ENCODE measurements at places on chromosomes 7 and 10.

DNA sequence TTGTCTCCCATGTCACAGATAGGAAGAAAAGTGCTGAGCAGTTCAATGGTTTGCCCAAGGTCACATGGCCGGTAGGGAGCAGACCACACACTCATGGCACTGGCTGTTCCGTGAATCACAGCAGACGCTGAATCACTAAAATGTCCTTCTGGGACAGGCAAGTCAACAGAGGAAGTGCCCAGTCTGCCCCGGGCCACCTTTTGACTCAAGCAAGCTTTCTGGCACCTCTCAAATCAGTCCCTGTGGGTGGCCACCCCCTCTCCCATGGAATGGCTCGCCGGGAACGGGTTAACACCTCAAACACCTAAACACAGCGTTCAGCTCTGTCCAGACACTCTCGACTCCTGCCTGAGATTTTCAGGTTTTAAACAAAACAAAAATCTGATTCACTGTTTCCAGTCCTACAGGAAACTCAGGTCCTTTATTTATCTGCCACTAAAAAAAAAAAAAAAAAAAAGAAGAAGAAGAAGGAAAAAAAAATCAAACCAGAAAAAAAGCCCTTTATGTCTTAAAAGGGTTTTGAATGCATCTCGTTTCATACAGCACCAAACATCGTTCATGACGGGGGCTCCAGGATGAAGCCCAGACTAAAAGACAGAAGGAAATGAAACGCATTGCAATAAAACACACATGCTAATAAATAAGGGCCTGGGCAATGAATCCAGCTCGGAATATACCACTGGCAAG lies 15.5 kb downstream of the CARD11 start:
- DNase-seq, result peak; percentile 42

- no peak for DNase-seq
These were observed 1217.6 kb upstream of the LRRN3 start for GRCh38 chr7:109873296-109873695.

DNA sequence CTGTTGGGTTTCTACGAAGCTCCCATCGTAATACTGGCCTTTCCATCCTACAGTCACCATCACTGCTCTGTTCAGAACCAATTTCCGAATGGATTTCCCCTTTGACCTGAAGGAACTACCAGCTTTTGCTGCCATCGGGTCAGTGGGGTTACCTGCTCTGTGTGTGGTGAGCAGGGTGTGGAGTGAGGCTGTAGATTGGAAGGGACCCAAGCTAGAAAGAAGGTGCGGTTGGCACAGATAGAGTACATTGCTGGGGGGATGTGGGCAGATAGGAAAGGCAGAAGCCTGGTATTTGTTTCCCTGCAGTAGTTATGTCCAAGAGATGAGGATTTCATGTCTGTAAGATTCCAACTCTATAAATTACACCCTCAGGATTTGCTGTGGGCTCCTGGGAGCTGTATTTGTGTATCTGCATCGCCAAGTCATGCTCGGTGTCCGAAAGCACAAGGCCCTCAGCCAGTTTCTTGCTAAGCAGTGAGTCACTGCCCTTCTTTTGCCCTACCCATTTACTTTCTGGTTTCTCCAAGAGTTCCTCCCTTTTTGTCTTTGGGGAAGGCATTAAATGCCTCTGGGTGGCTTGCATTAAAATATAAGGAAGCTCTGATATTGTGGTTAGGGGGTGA lies 15.4 kb downstream of the CLCN1 start:
- no peak for DNase-seq

- no peak for DNase-seq
These were observed 180.0 kb downstream of the LRMDA start for GRCh38 chr10:75611172-75611992.

- no peak for DNase-seq
These were observed 8.5 kb downstream of the PWWP2B start for GRCh38 chr10:132405463-132405991.

- DNase-seq, result no peak
These were observed 50.2 kb downstream of the SND1 start for GRCh38 chr7:127702052-127702652.

DNA sequence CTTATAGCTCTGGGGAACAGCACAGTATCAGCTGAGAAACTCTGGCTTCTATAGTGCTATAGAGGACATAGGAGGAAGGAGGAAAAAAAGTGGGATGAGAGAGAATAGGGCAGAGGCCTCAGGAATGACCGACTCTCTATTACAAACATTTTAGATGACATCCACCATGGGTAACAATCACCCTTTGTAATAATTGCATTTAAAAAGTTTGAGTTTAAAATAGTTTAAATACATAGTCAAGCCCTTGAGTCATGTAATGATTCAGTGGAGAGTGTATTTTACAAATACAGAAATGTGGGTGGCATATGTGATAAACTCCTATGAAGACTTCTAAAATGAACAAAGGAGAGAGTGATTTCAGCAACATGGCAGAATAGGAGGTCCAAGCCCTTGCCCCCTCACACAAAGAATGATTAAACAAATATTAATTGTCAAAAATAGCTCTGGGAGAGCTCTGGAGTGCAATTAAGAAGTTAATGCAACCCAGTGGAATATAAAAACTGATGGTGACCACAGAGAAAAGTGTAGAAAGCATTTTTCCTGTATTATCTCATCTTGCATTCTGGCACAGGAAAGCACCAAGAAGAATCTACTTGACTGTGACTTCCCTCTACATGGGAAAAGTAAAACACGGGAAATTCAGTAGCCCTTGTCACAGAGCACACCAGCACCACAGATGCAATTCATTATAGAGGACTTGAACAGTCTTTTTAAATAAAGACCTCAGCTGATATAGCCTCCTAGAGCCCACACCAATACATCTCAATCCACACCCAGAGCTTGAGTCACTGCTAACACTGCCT lies 569.0 kb upstream of the SORCS1 start:
- DNase-seq, result no peak

- no peak for DNase-seq
These were observed 242.2 kb downstream of the TSPAN12 start for GRCh38 chr7:120615703-120616102.

GRCh38 chr10:102835007-102835482 lies 2.2 kb downstream of the CYP17A1 start:
- peak; percentile 75 for DNase-seq

- no peak for DNase-seq
These were observed 551.8 kb upstream of the GALNT17 start for GRCh38 chr7:70580161-70580560.

GRCh38 chr10:56836659-56837058 lies 475.6 kb upstream of the ZWINT start:
- DNase-seq, result no peak

- no peak for DNase-seq
These were observed 68.1 kb upstream of the SFMBT2 start for GRCh38 chr10:7478727-7479457.

GRCh38 chr10:101708073-101708472 lies 13.1 kb upstream of the FBXW4 start:
- DNase-seq, result no peak

DNA sequence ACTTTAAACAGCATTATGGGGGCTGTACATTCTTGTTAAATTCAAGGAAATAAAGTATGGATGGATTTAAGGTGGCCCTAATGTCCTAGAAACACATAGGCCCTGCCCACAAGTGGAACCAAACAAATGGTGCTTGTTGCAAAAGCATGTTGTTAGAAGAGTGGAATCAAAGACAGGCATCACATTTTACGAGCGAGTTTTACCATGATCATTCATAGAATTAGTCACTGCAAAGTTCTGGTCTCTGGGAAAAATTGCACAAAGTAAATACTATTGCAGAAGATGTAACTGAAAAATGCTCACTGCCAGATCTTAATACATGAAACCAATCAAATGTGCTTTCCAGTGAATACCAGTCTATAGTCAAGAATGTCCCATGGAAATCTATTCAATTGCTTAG lies 677.1 kb downstream of the PARD3 start:
- DNase-seq, result no peak

DNA sequence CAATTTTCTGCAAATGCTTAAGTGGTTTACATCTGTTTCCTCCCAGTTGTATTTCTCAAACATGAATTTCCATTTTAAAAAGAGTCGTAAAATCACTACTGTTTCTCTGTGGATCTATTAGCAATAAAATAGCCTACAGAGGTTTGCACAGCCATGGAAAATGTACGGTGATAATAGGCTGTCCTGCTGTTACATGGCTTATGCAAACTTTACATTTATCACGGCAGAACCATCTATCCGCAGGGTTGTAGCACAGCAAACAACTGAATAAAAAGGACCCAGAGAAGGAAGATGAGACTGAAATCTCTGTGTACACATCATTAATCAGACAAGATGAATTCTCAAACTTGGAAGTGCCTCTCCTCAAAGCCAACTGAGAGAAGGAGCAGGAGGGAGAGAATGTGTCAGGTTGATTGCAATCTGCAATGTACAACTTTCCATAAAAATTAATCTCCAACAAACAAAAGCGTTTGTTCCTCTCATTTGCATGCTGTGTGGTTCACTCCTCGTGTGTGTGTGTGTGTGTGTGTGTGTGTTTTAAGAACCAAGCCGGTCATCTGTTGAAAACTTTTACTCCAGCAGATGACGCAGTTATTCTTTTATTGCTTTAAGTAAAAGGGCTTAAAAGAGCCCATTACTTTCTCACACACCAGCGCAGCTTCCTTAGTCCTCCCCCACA lies 279.3 kb downstream of the SKAP2 start:
- DNase-seq, result no peak

- no peak for DNase-seq
These were observed 265.2 kb upstream of the PHF14 start for GRCh38 chr7:10708447-10708846.

GRCh38 chr10:75043256-75044131 lies 68.0 kb upstream of the SAMD8 start:
- DNase-seq, result no peak

DNA sequence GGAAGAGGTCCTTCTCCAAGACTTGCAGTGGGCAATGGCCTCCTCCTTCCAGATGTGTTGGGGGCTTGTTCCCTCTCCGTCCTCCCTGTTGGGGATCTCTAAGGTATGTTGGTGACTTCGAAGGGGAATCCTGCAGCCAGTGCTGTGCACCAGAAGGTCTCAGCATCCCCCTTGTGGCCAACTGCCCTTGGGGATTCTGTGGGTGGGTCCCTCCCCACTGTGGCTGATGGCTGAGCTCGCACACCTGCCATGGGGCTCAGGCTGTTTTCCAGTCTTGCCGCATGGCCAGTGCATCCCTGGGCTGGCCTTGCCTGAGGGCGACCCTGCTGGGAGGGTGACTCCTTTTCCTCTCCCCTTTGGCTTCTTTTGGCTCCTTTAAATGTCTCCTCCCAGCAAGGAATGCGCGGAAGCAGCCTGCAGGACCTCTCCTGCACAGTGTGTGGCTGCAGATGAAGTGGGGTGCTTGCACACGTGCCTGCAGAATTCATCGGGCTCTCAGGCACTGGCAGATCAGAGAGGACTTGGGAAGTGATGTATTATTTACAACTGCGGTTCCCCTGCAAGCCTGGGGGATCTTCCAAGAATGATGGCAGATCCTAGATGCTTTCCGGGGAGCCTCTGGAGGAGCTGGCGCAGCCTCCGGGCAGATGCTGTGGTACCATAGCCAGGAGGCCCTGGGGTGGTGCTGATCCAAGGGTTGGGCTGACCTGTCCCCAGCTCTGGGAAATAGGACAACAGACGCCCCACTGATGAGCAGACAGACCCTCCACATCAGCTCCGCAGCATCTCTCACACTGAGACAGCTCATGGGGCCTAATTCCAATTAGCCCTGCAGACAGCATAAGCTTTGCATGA lies 410.0 kb downstream of the TCERG1L start:
- DNase-seq, result no peak
